ENCODE measurements at places on chromosomes 12 and 14.

GRCh38 chr14:74685921-74686678, 26.8 kb downstream of the AREL1 start:
- DNase-seq, result no peak

DNA sequence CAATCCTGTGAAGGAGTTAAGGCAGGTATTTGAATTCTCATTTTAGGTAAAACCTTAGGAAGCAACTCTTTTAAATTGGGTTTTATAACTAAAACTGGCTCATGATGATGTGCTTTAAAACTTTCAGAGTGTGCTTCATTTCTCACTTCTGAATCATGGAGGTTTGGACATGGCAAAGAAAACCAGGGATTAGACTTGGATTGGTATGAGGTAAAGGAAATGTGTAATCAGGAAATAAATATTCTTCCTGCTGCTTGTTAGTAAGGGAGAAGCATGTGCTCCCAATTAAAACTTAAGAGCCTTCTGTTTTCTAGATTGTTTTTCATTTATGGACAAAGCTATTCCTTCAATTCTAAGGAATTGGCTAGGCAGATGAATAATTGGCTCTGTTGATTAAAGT, 57.4 kb downstream of the FBXO33 start:
- DNase-seq, result peak; percentile 62

DNA sequence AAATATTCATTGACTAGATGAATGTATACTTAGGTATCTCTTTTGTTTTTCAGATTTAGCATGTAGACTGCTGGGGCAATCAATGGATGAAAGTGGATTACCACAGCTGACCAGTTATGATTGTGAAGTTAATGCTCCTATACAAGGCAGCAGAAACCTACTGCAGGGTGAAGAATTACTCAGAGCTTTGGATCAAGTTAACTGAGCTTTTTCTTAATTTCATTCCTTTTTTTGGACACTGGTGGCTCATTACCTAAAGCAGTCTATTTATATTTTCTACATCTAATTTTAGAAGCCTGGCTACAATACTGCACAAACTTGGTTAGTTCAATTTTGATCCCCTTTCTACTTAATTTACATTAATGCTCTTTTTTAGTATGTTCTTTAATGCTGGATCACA, 15.3 kb upstream of the SNAPC1 start:
- DNase-seq, result no peak

GRCh38 chr14:81464253-81465002, 64.3 kb upstream of the STON2 start:
- DNase-seq, result peak; percentile 71

DNA sequence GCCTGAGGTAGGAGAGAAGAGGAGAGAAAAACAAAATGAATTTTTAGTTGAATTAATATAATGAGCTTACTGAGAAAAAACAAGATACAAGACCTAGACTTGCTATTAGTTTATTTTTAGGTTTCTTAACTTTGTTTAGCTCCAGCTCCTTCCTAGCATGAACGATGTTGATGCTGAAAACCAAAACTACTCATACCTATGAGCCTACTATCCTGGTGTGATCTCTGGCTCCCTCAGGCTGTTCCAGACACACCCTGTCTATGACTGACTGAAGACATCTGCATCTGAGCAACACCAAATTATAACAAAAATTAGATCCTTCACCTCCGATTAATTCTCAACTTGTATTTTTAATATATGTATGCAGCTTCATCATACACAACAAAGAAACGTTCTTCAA, 190.4 kb downstream of the SLC5A8 start:
- no peak for DNase-seq

DNA sequence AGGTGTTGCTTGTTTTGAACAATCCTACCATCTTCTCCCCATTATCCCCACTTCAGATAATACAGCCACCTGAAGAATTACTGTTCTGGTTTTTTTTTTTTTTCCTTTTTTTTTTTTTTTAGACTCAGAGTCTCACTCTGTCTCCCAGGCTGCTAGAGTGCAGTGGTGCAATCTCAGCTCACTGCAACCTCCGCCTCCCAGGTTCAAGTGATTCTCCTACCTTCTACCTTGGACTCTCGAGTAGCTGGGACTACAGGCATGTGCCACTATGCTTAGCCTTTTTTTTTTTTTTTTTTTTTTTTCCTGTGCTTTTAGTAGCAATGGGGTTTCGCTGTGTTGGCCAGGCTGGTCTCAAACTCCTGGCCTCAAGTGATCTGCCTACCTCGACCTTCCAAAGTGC, 179.4 kb upstream of the ABCD2 start:
- DNase-seq, result no peak

DNA sequence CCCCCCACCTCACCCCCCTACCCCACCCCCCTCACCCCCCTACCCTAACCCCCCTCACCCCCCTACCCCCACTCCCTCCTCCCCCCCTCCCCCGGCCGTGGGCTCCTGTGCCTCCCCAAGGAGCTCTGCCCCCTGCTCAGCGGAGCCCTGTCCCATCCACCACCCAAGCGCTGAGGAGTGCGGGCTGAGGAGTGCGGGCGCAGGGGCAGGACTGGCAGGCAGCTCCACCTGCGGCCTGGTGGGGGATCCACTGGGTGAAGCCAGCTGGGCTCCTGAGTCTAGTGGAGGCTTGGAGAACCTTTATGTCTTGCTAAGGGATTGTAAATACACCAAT, 2.3 kb upstream of the JPH4 start:
- no peak for DNase-seq

DNA sequence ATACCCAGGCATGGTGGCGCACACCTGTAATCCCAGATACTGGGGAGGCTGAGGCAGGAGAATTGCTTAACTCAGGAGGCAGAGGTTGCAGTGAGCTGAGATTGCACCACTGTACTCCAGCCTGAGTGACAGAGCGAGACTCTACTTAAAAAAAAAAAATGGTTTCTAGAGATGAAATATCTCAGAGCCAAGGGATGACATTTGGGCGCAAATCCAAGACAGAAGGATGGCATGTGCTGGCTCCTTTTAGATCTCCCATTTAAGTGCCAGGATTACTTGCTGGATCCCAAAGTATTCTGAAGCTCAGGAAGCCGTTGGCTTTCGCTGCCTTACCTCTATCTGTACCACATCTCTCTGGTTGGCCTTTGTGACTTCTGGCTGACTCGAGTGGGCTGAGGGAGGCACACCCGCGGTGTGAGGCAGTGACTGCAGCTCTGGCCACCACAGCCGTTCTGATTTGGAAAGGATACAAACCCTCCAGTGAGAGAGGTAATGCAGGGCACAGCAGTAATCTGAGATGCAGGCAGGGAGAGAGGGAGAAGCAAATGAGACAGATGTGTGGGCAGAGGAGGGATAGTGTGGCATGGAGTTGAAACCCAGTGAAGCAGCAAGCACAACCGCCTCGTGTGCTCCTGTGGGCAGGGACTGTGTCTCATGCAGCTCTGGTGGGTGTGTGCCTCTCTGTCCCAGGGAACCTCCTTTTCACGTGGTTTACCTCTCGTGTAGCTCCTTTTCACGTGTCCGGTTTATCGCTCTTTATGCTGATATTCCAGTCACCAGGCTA, 4.9 kb downstream of the B4GALNT3 start:
- no peak for DNase-seq

DNA sequence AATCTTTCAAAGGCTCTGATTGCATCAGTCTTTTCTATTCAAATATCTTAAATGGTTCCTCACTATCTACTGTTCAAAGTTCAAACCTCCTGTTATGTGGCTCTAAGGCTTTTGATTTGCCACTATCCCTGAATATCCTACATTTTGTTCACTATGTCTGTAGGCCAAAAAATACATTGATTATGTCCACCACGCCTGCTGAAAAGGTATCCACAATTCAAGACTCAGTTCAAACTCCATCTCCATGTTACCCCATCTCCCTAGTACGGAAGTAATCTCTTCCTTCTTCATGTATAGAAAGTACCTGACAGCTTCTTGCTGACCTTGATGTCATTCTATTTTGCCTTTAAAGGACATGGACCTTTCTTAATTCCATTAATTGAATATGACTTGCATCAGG, 24.8 kb downstream of the TAOK3 start:
- no peak for DNase-seq

DNA sequence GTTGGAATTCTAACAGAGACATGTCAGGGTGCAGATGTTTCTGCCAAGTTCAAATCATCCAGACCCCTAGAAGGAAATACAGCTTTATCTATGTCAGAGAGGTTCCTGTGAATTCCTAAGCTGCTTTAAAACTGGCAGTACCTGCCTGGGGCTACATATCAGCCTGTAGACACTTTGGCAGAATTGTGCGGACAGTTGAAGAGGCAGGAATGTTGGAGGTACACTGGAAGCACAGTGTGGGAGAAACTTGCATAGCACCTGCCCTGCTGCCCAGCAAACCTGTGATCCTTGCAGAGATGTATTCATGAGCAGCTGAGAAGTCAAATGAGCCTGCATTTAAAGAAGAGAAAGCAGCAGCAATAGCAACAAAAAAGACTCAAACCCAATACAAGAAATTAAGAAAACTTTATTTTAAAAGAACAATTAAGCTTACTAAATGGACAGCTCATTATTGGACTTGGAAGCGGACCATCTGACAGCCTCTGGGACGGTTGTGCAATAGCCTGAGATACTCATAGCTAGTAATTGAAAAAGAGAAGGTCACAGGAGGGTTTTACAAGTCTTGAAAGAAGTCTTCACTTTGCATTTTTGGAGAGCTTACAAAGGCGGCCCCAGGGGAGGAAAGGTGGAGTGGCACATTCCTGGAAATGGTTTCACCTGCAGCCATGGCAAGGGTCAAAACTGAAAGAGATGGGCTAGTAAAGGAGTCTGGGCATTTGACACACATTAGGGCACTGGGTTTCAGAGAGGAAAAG, 280.9 kb upstream of the FLRT2 start:
- DNase-seq, result no peak

DNA sequence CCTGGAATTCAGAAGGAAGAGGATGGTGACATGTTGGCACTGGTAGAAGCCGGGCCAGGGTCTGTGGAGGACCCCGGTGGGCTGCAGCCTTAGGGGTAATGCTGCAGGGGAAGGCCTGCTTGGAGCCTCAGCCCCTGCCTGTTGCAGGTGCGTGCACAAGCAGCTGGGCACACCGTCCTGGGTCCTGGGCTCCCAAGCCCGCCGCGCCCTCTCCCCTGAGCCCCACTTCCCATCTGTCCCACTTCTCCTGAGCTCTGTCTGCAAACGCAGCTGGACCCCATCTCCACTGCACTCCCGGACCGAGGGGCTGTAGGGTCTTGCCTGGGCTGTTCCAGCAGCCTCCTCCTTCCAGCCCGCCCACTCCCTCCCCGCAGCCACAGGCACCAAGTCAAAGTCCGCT, 116.8 kb downstream of the GLT1D1 start:
- no peak for DNase-seq

All from fibroblast of pulmonary artery (primary cell).